NCI-H1105 treated with DMSO at 0.1 percent for 48 hours (cell line): ENCODE measurements at places on chromosomes 7 and 10.

DNA sequence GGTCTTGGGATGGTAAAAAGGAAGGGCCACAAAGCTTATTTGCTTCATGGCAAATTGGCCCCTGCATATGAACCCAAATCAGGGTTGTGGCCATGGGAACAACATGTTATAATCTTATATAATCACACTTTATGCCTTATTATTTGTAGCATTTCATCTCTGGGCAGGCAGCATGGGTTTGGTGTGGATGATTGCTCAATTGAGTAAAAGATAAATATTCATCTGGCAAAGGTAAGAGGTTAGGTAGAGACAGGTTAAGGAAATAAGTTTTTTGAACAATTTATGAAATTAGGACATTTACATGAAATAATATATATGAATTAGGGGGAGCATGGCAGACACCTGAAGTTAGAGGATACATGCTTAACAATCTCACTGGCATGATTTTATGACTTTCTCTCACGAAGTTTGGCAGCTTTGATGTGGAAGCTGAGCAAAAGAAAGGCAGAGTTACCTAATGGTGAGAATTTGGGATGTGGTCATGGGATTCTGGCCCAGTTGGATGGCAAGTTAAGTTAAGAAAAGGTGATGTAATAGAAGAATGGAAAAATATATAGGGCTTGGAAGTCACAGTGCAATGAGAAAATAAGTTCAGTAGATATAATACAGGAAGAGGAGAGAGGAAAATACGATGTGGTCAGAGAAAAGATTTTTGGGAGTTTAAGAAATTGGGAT is 88.1 kb upstream of the FAM3C start:
- DNase-seq, result no peak

- DNase-seq, result peak; percentile 93
Observed at GRCh38 chr10:613271-614138, 76.0 kb downstream of the DIP2C start.

- DNase-seq, result peak; percentile 20
Observed at GRCh38 chr10:110420401-110421193, 77.1 kb upstream of the DUSP5 start.

DNA sequence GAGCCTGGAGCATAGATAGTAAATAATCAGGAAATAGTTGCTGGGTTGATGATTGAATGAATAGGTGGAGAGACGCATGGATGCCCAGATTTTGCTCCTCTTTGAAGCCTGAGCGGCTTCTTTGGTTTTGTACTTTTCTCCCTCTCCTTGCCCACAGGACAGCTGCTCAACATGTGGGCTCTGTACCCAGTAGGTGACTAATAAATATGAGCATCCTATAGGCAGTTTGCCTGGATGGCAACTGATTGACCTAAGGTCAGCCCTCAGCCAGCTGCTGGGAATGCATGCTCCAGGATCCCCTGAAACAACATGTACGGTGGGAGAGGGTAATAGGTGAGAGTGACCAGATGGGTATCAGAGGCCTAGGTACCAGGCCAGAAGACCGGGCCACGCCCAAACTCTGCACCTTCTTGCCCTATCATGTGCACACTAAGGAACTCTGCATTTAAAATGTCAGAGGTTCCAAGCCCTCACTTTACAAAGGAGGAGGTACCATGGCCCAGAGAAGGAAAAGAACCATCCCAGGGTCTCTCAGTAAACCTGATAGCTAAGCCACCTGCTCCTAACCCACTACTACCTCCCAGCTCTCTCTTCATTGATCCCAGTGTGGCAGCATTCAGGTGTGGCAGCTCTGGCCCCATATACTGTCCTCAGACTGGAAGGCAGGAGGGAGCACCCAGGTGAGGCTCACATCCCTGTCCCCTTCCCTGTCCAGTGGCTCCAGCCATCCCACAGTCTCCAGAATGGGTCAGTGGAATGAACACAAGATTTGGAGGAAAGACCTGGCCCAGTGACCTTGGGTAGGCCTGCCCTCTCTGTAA is 2.7 kb upstream of the ZCCHC24 start:
- no peak for DNase-seq

DNA sequence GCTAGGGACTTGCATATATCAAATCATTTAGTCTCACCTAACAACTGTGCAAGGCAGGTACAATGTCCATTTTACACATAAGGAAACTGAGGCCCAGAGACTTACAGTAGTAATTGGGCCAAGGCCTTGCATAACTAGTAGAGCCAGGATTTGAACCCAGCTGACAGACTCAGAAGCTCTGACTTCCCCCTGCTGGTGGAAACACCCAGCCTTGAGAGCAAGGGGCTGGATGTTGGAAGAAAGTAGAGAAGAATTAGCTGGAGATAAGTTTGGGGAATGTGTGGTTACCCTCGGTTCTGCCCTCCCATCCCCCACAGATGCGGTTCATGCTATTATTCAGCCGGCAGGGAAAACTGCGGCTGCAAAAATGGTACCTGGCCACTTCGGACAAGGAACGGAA is 2.0 kb downstream of the AP1S1 start:
- DNase-seq, result no peak

DNA sequence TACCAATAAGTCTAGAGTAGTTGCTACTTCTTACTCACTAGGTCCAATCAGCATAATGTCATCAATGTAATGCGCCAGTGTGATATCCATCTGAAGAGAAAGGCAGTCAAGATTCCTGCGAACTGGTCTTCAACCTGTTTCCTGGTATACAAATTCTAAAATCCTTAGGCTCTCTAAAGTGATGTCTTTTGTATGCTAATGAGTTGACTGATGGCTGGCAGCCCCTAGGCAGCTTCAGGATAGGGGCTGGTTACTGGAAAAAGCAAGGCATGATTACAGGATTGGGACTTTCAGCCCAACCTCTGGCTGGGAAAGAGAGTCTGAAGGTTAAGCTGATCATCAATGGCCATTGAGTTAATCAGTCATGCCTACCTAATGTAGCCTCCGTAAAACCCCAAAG is 250.2 kb upstream of the PTER start:
- no peak for DNase-seq

GRCh38 chr10:47253651-47254375 is 46.2 kb upstream of the GDF10 start:
- no peak for DNase-seq

DNA sequence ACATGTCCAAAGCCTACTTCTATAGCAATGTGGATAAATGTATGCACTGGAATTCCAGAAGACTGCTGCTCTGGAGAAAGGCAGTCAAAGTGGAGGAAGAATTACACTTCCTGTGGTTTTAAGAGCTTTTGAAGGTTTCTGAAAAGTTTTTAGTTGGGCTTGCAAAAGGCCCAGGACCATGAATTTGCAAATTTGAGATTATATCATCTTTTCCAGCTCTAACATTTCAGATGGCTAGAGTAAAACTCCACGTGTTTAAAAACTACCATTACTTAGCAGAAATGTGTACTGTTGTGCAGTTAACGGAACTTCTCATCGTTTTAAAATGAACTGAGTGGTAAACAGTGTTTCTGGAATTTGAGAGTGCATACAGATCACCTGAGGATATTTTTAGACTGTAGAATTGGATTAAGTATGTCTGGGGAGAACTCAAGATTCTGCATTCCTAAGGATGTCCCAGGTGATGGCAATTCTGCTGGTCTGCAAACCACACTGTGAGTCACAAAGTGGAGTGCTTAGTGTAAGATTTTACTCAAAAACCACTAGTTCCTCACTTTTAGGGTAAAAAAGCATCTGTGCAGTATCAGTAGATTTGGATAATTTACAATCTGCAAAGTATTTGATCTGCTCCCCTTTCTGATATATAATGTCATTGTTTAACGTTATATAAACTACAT is 32.9 kb upstream of the CCDC71L start:
- no peak for DNase-seq

DNA sequence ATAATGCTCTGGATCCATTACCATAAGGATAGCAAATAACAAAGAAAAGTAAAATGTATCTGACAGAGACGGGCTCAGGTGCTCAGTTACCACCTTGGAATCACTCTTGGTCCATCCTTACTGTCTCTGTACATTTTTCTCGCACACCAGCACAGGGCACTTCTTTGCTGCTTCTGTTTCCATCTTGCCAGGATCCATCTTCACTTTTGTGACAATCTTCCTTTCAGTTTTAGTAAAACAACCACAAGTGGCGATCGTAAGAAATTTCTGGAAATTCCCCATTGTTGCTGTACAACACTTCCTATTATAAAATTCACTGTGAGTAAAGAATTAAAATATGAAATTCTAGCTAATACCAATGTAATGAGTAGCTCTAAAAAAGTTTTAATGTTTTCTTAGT is 695.5 kb downstream of the GRM8 start:
- no peak for DNase-seq

- DNase-seq, result no peak
Observed at GRCh38 chr10:76435157-76435556, 1003.7 kb downstream of the LRMDA start.

DNA sequence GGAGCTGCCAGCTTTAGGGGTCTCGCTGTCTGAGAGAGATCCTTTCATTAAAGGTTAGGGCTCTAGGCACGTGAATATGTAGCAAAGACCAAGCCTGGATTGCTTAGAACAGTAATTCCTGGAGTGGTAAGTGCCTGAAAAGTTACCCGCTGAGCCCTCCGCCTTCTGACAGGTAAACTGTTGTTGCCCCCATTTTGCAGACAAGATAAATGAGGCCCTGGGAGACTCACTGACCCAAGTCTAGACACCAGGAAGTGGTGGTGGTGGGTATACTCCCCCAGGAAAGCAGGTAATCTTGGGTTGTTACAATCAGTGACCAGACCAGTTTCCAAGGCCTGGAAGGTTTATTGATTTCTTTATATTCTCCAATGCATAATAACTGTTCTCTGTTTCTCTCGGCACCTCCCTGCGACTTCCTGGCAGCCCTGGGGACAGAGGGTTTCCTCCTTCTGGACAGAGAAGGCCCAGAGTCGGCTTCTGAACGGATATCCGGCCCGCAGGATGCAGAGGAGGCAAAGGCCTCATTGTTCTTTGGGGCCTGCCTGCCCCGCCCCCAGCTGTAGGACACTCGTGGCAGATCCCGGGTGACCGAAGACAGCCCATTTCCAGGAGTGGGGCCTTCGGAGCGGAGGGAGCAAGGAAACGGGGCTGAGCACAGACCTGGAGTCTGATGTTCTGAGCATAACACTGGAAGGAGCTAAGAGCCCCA is 1.3 kb upstream of the GRK5 start:
- DNase-seq, result no peak

DNA sequence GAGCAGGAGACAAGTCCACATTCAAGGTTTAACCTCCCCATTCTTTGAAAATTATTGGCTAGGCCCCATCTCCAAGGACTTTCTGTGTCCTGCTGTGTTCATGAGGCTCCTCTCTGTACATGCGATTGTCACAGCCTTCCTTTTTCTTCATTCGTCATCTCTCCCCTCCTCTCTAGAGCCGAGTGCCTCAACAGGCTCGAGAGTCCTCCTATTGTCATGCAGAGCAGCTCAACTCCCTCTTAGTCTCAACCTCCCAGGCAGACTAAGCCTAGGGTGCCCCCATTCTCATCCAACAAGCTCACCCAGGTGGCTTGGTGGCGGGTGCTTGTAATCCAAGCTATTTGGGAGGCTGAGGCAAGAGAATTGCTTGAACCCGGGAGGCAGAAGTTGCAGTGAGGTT is 35.1 kb upstream of the SAMD8 start:
- DNase-seq, result no peak

GRCh38 chr10:54710918-54711317 is 90.1 kb downstream of the PCDH15 start:
- peak; percentile 48 for DNase-seq

DNA sequence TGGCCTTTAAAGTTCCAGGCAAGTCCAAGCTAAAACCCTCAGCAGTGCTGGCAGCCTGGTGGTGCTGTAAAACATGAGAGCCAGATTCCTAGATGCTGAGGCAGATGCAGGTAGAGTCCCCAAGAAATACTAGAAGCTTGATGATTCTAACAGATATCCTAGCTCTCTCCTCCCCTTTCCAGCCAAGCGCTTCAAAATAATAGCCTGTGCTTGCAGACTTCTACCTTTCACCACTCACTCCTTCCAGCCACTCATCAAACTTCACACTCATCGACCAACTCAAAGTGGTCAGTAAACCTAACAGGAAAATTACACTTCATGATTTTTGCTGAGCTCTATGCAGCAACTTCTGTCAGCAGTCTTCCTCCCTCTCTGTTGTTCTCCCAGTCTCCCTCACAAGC is 50.2 kb downstream of the LMBR1 start:
- no peak for DNase-seq

DNA sequence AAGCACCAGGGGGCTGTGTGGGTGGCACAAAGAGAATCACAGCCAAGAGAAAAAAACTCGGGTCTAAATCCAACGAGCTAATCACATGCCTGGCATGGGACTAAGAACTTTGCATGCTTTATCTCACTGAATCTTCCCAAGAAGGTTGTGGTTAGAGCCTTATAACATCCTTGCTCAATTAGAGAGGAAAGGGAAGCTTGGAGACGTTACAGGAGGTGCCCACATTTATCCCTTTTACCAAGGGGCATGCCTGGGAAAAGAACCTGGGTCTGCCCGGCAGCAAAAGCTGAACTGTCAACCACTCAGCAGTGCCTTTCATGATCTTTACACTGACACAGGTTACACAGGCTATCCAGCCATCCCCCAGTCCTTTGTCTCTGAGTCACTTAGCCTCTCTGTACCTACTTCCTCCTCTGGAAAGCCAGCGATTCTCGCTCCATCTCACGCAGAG is 190.1 kb downstream of the PRPF18 start:
- DNase-seq, result no peak

DNA sequence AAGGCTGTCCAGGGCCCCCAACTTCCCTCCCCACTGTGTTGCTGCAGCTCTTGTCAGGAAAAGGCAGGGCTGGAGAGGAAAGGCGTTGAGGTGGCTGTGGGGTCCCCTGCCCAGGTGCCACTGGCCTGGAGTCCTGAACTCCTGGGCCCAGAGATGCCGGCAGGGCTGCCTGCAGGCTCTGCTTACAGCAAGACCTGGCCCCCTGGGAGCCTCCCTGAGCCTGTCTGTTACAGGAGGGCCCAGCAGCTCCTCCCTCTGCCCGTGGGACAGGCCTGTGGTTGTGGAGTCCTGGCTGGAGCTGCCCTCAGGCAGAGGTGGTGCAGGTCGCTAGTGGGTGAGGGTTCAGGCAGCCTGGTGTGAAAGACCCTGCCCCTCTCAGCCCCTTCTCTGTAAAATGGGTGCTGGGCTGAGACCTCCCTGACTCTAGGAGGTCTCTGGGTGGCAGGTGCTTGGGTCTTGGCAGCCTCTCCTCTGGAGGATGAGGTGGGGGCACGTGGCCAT is 9.9 kb downstream of the ANTXRL start:
- DNase-seq, result no peak

- peak; percentile 92 for DNase-seq
Observed at GRCh38 chr7:25259487-25260243, 31.4 kb upstream of the NPVF start.

GRCh38 chr7:139850906-139851305 is 21.8 kb downstream of the TBXAS1 start:
- no peak for DNase-seq

DNA sequence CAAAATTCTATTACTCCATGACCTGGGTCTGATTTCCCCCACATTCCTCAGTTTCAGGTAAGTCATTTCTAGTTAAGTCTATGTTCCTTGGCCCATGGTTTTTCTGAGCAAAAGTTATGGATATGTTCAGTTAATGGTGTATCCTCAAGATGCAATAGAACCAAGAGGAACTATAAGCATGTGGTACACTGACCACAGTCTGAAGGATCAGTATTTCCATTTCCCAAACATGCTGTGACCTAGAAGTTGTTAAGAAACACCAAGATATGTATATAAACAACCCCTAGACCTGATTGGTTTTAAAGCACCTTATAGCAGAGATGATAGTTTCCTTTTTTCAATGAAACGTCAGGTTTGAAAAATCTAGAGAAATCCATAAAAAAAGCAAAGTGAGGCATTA is 94.2 kb upstream of the ABCB5 start:
- no peak for DNase-seq
